ENCODE measurements at places on chromosomes 3 and 15.

GRCh38 chr3:7201784-7202183 is 340.9 kb downstream of the GRM7 start:
- DNase-seq: no peak

GRCh38 chr3:64385277-64385676 is 160.0 kb upstream of the PRICKLE2 start:
- no peak for DNase-seq

DNA sequence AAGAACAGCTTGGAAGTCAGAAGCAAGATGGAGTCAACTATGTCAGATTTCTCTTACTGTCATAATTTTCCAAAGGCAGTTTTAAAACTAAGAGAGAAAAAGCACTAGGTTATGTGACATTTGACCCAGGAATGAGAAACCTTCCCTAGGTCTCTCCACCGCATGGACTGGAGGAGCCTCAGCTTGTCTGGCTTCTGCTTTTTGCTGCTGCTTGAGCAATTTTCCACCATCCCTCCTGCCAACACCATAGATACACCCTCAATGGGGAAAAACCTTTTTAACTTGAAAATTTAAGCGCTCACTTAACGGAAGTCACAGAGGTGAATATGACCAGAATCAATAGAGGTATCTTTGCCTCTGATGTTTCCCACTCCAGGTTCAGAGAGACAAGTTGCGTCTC is 17.8 kb upstream of the IREB2 start:
- DNase-seq: no peak

DNA sequence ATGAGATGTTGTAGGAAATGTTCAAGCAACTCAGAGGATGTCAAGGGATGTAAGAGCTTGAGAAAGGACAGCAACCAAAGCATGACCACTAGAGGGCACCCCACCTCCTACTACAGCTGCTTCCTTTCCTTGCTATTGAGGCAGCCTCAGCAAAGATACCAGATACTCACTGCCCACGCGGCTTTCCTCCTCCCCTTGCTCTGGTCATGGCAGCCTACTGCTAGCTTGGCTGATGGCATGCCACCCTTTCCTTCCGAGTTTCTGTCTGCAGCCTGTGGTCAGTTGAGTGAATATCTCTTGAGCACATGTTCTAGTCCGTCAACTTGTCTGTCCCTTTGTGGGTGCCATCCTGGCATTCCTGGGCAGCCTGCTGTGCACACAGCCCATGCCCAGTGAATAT is 4.4 kb upstream of the CXCR6 start:
- peak; percentile 83 for DNase-seq

DNA sequence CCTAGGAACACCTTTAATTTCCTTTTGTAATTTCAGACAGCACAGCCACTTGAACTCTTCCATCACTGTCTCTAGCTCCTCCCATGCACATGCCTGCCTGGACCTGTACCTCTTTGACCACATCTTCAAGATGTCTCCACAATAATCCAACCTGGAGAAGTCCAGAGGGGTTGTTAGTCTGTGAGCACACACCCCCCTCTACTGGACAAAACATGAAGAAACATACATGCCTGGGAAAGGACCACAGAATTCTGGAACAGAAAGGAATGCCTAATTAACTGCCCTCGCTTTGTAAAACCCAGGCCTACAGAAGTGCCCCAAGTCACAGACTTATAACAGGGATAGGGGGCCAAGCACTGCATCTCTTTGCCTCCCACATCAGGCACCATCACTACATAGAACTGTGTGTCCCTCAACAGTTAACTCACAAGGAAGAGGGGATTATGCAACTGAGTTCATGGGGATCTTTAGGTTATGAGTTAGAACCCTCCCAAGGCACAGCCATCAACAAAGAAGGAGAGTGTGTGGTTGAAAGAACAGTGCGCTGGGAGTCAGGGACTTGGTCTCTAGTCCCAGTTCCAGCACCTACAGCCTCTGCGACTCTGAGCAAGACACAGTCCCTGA is 61.7 kb downstream of the FMN1 start:
- peak; percentile 53 for DNase-seq

DNA sequence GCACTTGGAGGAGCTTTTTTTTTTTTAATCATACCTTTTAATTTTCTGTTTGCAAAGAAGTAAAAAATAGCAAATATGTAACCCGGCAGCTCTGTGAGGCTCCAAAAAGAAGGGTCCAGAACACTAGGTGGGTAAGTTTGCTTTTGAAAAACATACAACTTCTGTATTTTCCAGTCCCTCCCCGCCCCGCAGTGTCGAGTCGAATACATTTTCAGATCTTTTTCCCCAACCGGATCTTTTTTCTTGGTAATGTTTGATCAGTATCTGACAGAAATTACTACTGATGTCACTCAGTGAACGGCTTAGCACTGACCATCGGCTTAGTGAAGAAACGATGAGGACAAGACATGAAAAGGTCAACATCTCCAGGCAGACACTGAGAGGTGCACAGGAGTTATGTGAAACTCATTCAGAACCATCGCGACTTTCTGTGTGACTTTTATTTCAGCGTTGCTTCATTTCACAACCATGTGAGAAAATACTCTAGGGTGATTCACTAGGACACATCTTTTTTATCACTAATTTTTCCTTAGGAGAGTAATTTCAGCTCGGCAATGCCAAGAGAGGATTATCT is 11.0 kb downstream of the ISL2 start:
- DNase-seq: no peak

- peak; percentile 25 for DNase-seq
Measured at GRCh38 chr3:49454898-49455681, 15.0 kb upstream of the DAG1 start.

DNA sequence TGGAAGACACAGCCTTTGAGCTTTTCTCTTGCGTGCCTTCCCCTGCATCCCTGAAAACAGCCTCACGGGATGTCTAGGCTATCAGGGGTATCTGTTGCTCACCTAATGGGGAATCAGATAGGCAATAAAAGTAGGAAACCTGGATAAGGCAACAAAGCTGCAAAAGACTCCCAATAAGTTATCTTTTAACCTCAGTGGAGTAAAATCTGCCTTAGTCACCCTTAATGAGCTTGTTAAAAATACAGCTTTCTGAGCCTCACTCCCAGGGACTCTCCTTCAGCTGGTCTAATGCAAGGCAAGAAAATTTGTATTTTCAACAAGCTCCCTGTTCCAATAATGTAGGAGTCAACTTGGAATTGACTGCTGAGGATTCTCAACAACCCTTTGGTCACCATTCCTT is 25.6 kb downstream of the ILDR1 start:
- DNase-seq: no peak

DNA sequence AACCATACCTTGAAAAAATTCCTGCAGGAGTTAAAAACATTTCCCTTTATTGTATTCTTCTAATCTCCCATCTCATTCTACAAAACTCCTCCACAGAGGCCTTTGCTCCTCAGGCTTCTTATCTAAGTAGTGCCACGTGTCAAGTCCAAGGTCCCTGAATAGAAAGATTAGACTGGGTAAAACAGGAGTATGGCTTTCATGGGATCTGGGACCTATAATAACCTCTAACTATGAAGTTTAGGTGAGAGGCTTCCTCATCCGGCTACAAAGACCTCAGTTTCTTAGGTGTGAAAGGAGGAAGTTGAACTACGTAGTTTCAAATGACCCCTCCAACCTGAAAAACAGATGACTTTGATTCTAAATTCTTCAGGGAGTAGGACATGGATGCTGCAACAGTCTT is 20.0 kb downstream of the GPR15 start:
- DNase-seq: no peak

DNA sequence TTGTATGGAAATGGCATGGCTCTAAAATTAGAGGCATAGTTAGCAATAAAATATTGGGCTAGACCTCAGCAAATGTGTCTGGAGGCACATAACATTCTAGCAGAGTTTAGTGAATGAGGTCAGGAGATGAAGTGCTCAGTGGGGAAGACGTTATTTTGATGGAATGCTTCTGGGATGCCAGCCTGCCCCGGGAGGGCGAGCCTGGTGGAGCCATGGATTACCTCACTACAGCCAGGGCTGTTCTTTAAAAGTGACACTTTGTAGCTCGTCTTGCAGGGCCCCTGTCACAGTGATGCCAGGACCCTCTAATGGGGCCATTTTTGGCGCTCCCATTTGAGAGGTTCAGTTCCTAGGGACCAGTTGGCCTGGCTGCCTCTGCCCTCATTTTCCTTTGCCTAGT is 48.5 kb downstream of the PXYLP1 start:
- no peak for DNase-seq

DNA sequence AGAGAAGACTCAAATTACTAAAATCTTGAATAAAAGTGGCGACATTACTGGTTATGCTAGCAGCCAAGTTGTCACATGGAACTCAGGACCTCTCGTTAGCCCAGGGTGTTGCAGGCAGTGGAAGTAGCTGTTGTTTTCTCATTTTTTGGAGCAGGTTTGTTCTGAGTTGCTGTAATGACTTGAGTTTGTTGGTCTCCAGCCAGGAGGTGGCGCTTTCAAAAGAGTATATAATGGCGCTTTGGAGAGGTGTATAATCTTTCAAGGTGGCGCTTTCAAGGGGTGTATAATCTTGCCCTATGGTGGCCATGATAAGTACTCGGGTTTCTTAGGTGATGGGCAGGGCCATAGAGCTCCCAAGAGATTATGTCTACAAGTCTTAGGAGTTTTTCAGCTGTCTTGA is 632.7 kb downstream of the NTRK3 start:
- peak; percentile 22 for DNase-seq

DNA sequence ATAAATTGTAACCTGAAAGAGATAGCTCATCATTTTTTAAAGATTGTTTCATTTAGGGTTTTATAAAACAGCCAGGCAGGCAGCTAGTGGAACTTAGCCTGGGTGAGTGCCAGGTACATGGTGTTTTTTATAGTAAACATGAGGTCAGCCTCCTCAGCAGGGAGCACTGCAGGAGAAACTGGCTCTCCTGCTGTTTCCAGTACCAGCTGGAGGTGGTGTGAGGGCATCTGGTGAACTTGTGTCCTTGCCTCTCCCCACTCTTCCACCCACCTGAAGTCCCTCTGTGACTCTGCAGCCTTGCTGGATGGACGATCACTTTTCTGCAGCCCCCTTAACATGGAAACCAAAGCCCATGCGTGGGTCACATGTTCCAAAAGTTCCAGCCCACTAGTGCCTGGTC is 128.4 kb downstream of the FAM174B start:
- DNase-seq: no peak

- DNase-seq: no peak
Measured at GRCh38 chr3:2458816-2459215, 360.1 kb downstream of the CNTN4 start.

DNA sequence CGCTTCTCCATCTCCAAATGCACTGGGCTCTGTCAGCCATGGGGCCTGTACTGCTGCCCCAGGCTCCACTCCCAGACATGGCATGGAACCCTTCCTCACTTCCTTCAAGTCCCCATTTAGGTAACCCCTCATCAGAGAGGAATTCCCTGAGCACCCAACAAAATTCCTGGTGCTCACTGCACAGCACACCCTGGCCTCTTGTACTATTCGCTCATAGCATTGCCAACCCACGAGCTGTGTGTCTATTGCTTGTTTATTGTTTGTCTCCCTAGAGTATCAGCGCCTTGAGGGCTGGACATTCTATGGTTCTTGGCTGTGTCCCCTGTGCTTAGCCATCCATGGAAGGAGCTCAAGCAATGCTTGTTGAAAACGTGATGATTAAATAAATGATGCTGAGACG is 46.1 kb upstream of the SLCO2A1 start:
- DNase-seq: no peak

DNA sequence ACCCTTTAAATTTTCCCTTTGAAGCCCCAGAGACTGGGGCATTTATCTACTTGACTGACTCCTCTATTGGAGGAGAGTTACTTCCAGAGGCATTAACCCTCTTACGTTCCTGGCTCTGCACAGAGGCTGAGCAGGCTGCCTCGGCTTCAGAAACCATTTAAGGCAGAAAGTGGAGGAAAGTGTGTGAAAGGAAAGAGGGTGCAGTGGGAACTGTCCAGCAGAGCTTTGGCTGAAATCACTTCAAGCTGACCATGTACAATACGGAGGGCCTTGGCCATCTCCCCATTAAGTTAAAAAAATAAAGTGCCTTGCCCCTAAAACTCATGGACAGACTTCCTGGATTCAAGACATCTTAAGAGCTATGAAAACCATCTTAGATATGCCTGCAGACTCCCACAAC is 238.7 kb downstream of the SV2B start:
- peak; percentile 50 for DNase-seq

- no peak for DNase-seq
Measured at GRCh38 chr15:57045741-57046382, 127.4 kb downstream of the TCF12 start.

GRCh38 chr15:40630313-40630712 is 36.3 kb downstream of the KNL1 start:
- DNase-seq: no peak

DNA sequence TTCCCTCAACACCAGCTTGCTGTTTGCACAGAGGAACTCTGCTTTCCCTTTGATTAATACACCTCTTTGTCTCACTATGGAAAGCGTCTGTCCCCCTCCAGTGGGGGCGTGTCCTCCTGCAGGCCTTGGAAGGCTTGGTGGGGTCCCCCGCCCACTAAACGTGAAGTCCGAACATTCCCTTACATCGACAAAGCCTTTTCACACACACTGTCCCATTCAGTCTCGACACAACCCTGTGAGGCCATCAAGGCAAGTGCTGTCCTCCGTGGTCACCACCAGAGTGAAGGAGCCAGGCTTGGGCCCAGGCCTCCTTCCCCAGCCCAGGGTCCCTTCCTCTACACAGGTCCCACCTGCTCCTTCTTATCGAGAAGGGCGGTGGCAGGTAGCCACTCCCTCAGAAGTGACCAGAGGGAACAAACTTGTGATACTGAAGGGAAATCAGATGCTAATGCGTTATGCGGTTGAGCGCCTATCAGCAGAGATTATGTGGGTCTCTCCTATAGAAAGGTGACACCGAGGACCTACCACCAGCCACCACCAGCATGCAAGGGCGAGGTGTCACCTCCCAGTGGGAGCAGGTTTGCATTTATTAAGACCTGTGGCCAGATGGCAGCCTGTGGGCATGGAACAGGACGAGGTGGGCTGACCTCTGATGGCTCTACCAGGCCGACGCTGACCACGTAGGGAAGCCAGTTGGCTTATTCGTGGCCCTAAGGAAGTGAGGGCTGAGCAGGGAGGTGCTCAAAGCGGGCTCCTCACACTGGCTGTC is 6.6 kb downstream of the NRROS start:
- no peak for DNase-seq

DNA sequence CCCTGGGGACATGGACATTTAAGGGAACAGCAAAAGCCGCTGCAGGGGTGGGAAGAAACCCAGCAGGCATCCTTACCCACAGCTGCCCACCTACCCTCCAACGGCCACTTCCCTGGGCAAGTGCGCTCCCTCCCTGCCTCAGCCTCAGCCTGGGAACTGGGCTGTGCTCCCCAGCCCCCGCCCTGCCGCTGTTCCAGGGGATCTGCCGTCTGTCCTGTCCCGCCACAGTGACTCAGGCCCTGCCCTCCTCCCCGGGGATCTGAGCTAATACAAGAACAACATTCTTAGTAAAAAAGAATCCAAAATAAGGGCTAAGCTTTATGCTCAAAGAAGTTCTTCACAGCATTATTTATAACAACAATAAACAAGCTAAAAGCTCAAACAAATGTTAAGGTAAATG is 7.4 kb upstream of the IQSEC1 start:
- no peak for DNase-seq
